ENCODE measurements at places on chromosomes 5 and 9. TPM values are rescaled to one million over a fixed set of nuclear protein-coding genes. Genes with fewer than 3 reads are reported as not detected.

Gene MYOZ3
- polyA plus RNA-seq = 0.25 TPM

Gene INSL4
- polyA plus RNA-seq = 0.18 TPM

Gene FOXD4L5
- 0.07 TPM for polyA plus RNA-seq

Gene SHISAL2B
- 0.32 TPM for polyA plus RNA-seq

Gene PDCD1LG2
- 3.4 TPM for polyA plus RNA-seq

Gene LCN9
- polyA plus RNA-seq = not detected

Gene PCDHGA4
- 0.11 TPM for polyA plus RNA-seq

Gene ANKRD18A
- polyA plus RNA-seq = 9.2 TPM

Gene DDX4
- polyA plus RNA-seq = 0.57 TPM

Gene CCDC127
- 3.4 TPM for polyA plus RNA-seq

Gene ETF1
- polyA plus RNA-seq = 54.8 TPM

Gene C7
- 31.0 TPM for polyA plus RNA-seq

Gene RALGPS1
- 3.6 TPM for polyA plus RNA-seq

Gene SEMA4D
- polyA plus RNA-seq = 62.1 TPM

Gene SMIM32
- polyA plus RNA-seq = 0.05 TPM

Gene DEPDC1B
- 4.9 TPM for polyA plus RNA-seq

Gene DMRTA1
- polyA plus RNA-seq = 1.0 TPM

Gene FOXD4L4
- 0.09 TPM for polyA plus RNA-seq

Gene ZNF782
- polyA plus RNA-seq = 2.8 TPM

Gene DOCK2
- 34.6 TPM for polyA plus RNA-seq

Gene SLC25A2
- polyA plus RNA-seq = 0.16 TPM

Measured in thymus (tissue), 14 donors.